ENCODE measurements at places on chromosomes 12 and 14. TPM values are rescaled to one million over a fixed set of nuclear protein-coding genes. Genes with fewer than 3 reads are reported as not detected.

Gene L3HYPDH
- polyA plus RNA-seq, result 54.9 TPM

Gene GLIPR1L1
- polyA plus RNA-seq, result 0.75 TPM

Gene TMPRSS12
- polyA plus RNA-seq, result 0.06 TPM

Gene C14orf119
- 62.3 TPM for polyA plus RNA-seq

Gene CPNE8
- polyA plus RNA-seq, result 9.3 TPM

Data from left lung (tissue), 14 donors.